Mesendoderm (in vitro differentiated cells): ENCODE measurements at places on chromosomes 4 and X.

DNA sequence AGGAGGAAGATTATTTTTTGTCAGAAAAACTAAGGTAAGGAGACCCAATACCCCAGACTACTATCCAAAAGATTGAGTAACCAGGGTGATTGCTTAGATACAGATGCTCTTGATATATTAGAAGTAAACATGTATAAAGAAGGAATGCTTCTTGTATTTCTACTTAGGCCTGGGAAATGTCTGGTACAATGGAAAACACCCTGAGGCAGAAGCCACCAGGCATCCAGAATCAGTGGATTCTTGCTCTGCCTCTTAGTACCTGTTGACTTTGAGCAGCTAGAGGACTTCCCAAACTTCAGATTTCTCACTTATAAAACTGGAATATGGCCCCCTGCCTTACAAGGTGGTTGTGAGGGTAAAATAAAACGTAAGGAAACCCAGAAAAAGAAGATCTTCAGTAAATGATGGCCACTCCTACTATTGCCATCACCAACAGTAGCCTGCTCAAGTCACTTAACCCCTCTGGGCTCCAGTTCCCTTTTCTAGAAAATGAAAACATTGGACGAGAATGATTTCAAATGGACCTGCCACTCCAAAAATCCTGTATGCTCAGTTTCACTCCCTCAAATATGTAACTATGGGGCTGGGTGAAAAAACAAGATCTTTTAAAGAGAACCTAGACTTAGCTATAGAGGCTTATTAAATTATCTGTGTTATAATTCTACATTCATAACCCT is 56.6 kb downstream of the AMELX start:
- no peak for DNase-seq

DNA sequence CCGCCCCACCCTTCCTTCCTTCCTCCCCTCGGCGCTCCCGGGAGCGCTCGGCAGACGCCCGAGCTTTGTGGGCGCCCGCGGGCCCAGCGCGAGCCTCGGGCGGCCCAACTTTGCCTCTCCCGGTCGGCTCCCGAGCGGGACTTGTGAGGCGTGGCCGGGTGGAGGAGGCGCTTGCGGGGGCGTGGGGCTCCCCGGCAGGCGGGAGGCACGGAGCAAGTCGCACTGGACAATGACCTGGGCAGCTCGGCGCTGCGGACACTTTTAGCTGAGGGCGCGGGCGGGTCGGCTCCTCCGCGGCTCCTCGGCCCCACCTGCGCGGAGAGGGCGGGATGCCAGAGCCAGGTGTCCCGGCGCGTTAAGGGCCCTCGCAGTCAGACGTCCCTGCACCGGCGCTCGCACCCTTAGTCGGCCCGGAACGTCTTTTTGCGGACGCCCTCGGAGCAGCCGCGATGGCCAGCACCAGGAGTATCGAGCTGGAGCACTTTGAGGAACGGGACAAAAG is 385 bp downstream of the DCLK2 start:
- peak; percentile 11 for DNase-seq

DNA sequence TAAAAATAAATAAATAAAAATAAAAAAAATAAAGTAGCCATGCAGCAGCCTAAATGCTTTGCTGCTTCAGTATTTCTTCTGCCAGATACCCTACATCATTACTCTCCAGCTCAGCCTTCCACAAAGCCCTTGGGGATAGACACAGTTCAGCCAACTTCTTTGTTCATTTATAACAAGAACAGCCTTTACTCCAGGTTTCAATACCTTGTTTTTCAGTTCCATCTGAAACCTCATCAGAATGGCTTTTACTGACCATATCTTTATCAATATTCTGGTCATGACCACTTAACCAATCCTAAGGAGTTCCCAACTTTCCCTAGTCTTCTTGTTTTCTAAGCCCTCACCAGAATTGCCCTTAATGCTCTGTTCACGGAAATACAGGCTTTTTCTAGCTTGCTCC is 128.3 kb upstream of the MED14 start:
- DNase-seq = no peak

GRCh38 chr4:159941076-159941475 is 838.2 kb downstream of the RAPGEF2 start:
- DNase-seq = no peak

DNA sequence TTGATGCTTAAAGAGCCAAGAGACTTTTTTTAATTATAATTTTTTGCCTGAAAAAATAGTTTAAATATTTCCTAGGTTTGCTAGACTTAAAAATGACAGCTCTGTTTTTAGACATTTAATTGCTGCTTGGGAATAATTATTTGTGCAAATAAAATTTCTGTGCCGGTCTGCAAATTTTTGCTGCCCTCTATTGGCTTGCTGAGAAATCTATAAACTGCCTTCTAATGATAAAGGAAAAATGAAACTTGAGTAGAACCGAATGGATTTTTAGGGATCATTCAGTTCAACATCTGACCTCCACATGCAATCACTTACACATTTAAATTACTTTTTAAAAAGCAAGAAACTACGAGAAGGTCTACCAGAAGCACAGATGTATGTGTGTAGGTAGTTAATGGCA is 434.0 kb downstream of the FAM133A start:
- DNase-seq = no peak
